ENCODE measurements at places on chromosomes 3 and 15.
A peak's percentile ranks its signal among the peaks of the same experiment; 100 is the strongest.

DNA sequence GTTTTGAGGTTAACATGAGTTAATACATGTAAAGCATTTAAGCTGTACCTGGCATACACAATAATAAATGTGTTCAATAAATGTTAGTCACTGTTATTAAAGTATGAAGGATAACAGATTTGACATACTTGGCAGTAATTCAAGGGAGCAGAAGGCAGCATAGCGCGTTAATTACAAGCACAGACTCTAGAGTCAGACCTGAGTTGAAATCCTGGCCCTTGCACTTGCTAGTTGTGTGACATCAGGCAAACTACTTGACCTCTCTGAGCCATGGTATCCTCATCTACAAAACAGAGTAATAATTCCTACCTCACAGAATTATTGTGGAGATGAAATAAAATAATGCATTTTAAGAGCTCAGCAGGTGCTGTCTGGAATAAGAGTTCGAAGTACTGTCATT, 5.4 kb downstream of the IFT122 start:
- DNase-seq, result no peak

- no peak for DNase-seq
Observed at GRCh38 chr3:171407759-171408158, 52.4 kb downstream of the TNIK start.

- DNase-seq, result no peak
Observed at GRCh38 chr15:79066391-79067071, 24.0 kb downstream of the RASGRF1 start.

DNA sequence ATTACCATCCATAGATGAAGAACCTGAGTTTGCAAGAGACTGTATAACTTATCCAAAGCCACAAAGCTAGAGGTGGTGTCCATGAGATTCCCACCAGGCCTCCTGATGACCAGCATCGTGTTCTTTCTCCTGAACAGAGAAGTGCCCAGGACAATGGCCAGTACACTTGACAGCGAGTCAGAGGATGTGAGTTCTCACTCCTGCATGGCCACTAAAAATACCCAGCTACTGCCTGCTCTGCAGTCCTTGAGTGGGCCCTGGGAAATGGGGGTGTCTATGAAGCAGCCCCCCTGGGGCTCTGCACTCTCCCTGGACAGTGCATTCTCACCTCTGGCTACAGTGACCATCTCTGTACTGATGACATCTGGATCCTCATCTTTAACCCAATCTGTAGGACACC, 201.2 kb downstream of the RPLP1 start:
- DNase-seq, result no peak

DNA sequence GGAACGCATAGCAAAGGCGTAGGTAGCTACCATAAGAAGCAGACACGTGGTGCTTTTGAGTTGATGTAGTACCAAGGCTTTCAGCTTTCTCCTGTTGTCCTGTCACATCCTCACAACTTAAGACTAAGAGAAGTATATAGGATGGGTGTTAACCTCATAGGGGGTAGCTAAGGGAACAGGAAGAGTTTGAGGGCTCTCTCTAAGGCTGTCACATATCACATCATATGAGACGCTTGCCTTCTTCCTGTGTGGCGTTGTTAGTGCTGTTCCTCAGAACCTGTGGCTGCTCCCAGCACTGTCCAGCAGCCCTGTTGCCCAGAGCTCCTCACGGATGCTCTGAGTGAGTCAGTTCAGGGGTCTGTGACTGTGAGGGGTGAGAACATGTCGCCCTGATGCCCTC, 14.7 kb downstream of the DHX30 start:
- no peak for DNase-seq

- DNase-seq, result peak; percentile 44
Observed at GRCh38 chr3:128068156-128068620, 16.0 kb downstream of the SEC61A1 start.

DNA sequence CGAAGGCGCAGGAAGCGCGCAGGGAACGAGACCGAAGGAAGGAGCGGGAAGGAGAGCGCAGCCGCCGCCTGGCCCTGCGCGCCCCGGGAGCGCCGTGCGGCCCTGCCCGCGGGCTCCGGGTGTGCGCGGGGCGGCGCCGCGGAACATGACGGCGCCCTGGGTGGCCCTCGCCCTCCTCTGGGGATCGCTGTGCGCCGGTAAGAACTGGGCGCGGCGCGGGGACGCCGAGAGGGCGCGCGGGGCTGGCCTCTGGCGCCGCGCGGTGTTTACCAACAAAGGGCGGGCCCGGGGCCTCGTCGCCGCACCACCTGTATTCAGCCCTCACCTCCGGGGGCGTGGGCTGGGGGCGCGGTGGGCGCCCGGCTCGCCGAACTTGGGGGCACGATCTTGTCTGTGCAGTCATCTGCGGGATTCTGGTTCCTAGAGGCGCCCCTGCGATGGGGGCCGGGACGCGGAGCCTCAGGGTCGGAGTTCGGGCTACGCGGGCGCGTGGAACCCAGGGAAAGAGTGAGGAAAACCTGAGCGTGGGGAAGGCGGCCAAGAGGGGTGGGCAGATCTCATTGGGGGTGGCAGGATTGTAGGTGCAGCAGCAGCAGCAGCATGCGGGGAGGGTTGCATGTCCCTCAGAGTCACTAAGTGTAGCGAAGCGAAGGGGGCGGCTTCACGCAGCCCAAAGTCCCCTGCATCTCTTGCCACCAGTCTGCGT, 641 bp downstream of the ACVR2B start:
- DNase-seq, result peak; percentile 30

- DNase-seq, result no peak
Observed at GRCh38 chr15:62250186-62250585, 85.1 kb upstream of the C2CD4B start.

DNA sequence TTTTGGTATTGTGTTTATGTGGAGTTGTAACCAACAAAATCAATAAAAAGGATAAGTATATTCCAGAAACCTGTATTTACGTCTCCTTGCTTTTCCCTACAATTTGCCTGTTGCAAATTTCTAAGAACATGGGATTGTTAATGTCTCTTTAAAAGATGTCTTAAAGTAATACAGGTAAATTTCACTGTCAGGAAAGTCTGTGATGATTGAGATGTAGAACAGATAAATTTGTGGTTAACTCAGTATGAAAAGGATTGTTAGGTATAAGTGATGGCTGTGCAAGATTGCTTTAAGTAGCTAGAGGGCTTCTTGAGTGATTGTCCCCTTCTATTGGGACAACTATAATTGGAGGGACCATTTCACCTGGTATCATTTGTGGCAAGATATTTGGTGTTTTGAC, 6.8 kb downstream of the PTPRG start:
- no peak for DNase-seq

- no peak for DNase-seq
Observed at GRCh38 chr3:172808969-172809546, 58.5 kb downstream of the ECT2 start.

DNA sequence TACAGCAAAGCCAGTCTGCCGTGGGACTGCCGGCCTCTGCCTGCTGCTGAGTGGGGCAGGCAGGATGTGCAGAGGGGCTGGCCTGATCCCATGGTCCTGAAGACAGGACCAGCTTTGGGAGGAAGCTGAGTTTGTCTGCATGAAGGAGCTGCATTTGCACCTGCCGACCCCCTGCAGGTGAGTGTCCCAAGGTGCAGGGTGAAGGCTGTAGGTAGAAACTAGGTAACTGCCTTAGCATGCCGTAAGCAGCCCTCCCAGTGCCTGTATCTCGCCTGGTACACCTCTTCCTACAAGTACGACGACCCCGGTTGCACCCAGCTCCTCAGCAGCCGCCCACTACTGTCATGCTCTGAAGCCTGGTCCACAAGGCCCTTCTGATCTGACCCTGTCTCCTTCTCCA, 34.9 kb downstream of the AMOTL2 start:
- DNase-seq, result no peak

DNA sequence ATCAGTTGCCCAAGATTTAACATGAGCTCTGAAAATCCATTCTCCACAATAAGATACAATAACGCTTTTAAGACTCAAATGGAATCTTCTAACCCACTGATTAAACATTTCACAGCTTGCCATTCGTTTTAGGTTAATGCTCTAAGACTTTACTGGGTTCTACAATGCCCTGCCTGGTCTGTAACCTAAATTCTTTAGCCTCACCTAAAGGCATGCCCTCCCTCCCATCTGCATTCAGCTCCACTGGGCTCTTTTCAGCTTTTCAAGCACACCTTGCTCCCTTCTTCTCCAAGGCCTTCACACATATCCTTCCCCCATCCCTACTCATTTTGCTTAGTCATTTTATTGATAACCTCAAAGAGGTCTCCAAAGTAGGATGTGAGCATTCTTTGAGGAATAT, 290.9 kb downstream of the LSAMP start:
- no peak for DNase-seq

DNA sequence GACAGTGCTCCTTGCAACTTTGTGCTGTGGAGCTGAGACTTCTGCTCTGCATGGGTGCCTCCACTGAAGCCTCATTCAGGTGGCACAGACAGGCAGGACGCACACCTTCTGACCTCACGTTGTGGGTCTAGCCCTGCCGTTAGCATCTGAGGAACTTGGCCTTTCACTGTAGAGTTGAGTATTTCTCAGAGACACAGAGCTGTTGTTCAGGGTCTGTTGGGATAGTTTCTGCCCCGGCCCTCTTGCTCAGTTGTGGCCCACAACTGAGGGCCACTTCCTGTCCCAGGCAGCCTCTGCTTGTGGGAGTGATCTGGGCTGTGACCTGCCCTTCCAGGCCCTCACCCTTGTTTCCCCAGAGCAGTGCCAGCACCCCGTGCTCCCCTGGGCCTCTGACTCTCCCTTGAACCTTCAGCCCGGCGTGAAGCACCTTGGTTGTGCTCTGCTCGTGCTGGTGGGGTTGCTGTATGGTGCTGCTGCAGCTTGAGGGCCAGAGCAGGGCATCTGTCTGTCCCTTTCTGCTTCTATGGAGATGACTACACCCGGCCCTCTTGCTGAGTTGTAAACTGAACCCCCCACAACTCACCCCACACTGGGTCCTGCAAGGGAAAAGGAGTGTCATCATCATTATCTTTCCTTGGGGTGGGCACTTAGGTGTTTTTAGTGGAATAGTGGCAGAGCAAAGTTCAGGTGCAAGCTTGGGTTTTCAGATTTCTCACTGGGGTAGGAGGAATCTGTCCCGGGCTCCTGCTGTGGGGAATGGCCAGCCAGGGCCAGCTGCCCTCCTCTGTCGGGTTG, 11.7 kb downstream of the BAHD1 start:
- DNase-seq, result no peak

GRCh38 chr15:89002830-89003229, 85.4 kb upstream of the ABHD2 start:
- DNase-seq, result no peak

DNA sequence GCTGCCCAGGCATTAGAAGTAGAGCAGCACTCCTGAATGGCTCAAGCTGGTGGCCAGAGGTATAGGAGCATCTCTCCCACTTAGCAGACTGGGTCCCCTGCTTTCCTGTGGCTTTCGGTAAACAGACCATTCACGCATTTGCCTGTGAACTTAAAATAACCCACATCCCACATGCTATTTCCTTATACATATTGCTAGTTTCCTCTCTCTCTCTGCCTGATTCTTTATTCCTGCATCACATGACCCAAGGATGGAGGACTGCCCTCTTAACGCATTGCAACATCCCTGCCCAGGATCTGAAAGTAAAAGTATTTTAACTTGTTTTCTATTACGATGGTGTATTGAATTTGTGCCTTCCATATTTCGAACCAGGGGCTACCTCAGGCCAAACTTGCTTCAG, 43.4 kb upstream of the NLGN1 start:
- no peak for DNase-seq

DNA sequence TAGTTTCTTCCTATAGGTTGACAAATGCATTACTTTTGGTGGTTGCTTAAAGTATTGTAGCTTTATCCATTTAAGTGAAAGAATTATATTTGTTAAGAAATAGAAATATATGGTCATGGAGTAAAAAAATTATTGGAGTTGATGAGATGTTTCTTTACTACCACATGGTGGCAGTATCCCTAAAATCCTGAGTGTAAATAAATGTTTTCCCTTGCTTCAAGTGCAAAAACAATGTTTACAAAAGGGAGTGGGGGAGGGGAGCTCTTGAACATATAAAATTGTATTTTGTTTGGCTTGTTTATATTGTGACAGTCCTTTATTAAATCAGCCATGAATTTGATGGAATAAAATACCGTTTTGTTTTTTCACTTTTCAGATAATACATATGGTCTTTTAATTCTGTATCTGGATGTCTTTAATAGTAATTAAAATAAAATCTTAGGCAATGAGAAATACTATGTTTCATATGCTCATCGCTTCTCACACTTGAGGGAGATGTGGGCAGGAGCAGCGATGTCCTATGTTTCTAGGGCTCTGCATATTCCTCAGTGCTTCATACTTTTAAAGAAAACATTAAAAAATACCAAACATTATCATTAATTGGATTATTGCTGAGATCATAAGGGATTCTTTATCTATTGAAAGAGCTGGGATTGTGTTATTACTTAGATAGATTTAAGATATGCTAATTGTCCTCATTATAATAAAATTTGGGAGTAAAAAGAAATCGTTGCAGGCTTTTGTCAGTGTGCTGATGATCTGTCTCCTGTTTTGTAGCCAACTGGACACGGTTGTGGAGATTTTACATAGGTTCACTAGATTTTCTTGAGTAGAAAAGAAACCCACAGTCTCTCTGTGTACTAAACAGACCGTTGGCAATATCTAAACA, 349.7 kb downstream of the TUSC7 start:
- DNase-seq, result no peak
